ENCODE measurements at places on chromosomes 1 and 21.

DNA sequence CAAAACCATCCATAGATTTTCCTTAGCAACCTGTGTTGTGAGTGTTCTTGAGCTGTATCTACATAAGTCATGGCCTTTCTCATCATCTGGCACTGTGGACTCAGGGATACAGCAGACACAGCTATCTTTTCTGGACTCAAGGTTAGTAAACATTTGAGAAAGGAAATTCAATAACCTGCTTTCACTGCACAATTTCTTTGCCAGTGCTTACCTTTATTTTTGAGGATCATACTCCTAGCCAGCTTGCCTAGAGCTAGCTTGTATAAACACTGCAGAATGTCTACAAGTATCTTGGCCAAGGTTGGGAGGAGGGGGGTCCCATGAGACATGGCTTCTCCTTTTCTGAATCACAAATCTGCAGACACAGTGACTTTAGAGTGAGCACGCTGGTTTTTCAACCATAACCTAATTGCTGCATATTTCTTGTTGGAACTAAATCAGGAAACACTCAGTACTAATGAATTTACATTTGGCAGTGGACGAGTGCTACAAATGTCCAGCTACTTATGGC lies 27.2 kb downstream of the ADAMTS5 start:
- no peak for DNase-seq

DNA sequence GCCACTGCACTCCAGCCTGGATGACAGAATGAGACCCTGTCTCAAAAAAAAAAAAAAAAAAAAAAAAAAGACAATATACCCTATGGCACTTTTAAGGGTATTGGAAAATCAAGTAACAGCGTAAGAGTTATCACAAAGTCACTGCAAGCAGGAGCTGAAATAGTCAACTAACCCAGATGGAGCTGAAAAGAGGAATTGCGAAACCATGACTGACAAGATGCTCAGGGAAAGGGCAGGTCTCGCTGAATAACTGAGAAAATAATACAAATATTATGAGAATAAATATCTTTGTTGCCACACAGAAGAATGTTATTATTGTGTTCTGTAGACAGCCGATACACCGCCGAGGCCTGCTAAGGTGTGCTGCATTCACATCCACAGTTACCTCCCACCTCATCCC lies 17.8 kb downstream of the HLCS start:
- no peak for DNase-seq

GRCh38 chr21:45989355-45990048 lies 7.9 kb downstream of the COL6A1 start:
- no peak for DNase-seq

- no peak for DNase-seq
These were observed 37.7 kb downstream of the COQ8A start for GRCh38 chr1:226977643-226978431.

GRCh38 chr1:113647164-113647563 lies 112.1 kb downstream of the PHTF1 start:
- DNase-seq, result no peak

DNA sequence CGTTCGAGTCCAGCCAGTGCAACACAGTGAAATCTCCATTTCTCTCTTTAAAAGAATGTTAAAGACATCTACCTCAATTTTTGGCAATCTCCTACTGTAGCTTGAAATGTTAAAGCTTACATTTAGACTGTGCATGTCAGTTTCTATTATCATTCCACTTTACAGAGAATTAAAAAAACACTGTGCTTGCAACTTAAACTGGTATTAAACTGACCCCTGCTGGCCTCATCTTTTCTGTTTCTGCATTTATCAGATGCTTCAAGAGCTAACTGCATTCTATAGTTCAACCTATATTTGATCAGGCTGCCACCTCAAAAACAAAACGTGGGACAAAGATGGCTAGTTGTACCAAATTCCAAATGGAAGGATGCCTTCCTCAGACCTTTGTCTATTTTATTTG lies 226.5 kb downstream of the SMYD3 start:
- DNase-seq, result no peak

- DNase-seq, result no peak
These were observed 497.8 kb downstream of the TTLL7 start for GRCh38 chr1:83500987-83501591.

GRCh38 chr1:38941527-38942019 lies at the start of gene RHBDL2:
Gene RHBDL2 (minus strand): TSS chr1:38941830. CDS start chr1:38919212, 22,618 bp downstream.
- DNase-seq, result no peak

- no peak for DNase-seq
These were observed 203.4 kb upstream of the SPAG17 start for GRCh38 chr1:118388301-118388959.

- no peak for DNase-seq
These were observed 39.6 kb downstream of the ZBTB18 start for GRCh38 chr1:244090645-244091044.

GRCh38 chr1:201119206-201120197 lies 7.3 kb upstream of the CACNA1S start:
- no peak for DNase-seq

GRCh38 chr1:28578696-28579218 lies 13.3 kb upstream of the RAB42 start:
- no peak for DNase-seq

DNA sequence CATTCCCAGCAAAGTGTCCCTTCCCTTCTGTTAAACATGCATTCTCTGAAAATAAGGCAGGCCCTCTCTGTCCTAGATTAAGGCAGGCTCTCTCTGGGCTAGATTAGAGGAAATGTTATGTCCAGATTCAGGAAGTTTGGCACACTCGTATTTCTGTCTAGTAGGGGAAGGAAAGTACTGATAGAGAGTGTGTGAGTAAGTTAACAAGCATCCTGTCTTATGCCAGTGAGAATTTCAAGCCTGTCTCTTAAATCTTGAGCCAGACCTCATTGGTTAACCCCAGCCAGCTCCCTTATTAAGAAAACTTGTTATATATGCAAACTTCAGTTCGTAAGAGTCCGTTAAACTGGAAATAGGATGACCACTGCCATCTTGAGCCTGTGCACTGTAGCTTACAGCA lies 31.6 kb downstream of the IGSF5 start:
- DNase-seq, result no peak

DNA sequence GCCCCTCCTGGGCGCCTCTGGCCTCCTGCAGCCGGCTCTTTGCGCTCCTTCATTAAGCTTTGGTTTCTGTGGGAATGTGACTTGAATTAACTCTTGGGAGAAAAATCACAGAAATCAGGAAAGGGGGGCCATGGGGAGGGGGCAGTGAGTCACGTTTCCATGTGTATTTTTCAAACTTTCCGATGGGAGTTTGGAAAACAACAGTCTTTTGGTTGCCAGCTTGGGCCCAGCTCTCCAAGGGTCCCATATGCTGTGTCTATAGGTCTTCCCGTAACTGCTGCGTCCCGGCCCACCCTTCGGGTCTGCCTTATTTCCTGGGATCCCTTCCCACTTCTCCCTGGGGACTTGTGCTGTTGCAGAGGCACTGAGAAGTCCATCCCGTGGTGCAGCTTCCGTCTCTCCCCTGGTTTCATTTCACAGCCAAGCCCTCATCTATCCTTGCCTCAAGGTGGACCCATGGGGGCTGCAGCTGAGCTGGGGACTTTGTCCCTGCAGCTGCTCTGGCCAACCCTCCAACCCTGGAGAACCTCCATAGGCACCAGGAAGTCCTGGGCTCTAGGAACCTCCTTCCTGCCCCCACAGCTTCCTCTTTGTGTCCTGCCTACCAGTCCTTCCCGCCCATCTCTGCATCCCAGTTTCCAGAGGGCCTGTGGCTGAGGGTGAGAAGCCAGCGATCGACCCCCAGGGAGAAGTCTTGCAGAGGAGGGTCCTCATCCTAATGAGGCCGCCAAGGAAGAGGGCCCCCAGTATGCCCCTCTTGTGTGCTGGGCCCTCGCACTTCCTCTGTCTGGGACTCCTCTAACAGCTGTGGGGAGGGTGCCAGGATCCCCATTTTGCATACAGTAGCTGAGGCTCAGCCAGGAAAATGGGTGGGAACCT lies 11.6 kb upstream of the LMNA start:
- DNase-seq, result no peak

DNA sequence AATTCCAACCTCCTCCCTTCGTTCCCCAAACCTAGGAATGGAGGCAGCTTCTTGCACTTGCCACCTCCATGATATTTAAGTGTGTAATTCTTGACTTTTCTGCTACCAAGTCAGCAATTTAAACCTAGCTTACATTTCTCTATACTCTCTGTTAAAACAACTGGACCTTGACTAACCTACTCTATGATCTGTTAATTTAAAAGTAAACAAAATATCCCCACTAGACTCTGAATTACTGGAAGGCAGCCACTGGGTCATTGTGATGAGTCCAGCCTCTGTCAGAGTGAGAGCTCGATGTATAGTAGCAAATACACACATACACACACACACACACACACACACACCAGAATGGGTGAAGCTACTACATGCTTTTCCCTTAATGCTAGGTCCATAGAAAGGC lies 40.0 kb upstream of the DHCR24 start:
- DNase-seq, result no peak

GRCh38 chr1:1284221-1285101 lies 4.2 kb downstream of the SCNN1D start:
- no peak for DNase-seq

GRCh38 chr1:232936941-232937340 lies 13.5 kb upstream of the NTPCR start:
- DNase-seq, result no peak

- DNase-seq, result no peak
These were observed 32.2 kb upstream of the RNF11 start for GRCh38 chr1:51203874-51204245.

GRCh38 chr1:27951396-27951795 lies 8.4 kb upstream of the XKR8 start:
- DNase-seq, result no peak

- no peak for DNase-seq
These were observed 60.8 kb upstream of the SLC35F3 start for GRCh38 chr1:233843525-233844204.

DNA sequence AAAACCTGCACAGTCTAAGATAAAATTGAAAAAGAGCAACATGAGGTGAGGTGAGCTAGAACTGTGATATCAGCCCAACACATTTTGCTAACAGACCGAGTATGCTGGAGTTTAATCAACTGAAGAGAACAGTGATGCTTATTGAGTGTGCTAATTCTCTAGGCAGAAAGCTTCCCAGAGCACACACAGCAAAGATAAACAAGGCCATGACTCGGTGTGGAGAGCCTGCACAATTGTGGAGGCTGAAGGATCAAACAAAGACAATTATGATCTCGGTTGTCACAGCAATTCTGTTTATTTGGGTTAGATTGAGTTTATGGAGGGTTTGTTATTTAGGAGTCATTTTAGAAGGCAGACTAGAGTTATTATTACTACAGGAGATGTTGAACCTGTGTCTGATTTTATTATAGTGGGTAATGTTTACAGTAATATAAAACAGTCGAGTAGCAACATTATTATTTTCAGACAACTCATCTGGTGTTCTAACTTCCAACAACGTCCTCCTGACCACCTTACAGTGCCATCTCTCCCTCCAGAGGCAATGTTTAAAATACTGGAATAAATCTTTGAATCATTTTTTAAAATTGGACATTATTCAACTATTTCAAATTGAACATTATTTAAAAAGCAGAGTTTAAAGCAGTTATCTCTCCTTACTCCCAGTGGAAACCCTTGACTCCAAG lies 40.2 kb downstream of the DPT start:
- DNase-seq, result no peak

GRCh38 chr1:219692981-219693380 lies 80.1 kb upstream of the ZC3H11B start:
- DNase-seq, result no peak

GRCh38 chr1:236002572-236002971 lies 62.3 kb downstream of the NID1 start:
- no peak for DNase-seq

- DNase-seq, result no peak
These were observed 285.5 kb downstream of the LRRC40 start for GRCh38 chr1:69919922-69920273.

Measured in C1 segment of cervical spinal cord (tissue), 14 donors.